ENCODE measurements at places on chromosomes 11 and 22. TPM values are rescaled to one million over a fixed set of nuclear protein-coding genes. Genes with fewer than 3 reads are reported as not detected.

GRAP2 gene
- total RNA-seq, result 94.1 TPM

FGF4 gene
- total RNA-seq, result not detected

PARVA gene
- total RNA-seq, result 0.21 TPM

SCN2B gene
- total RNA-seq, result not detected

OR10A6 gene
- not detected for total RNA-seq

CPT1B gene
- total RNA-seq, result 7.2 TPM

SPA17 gene
- 1.7 TPM for total RNA-seq

TYR gene
- not detected for total RNA-seq

POU2AF2 gene
- not detected for total RNA-seq

SAA2 gene
- 0.63 TPM for total RNA-seq

OR4S1 gene
- not detected for total RNA-seq

BIRC3 gene
- 228 TPM for total RNA-seq

POLR2F gene
- 8.4 TPM for total RNA-seq

PDE2A gene
- 3.7 TPM for total RNA-seq

CHST1 gene
- total RNA-seq, result not detected

LTBP3 gene
- 25.6 TPM for total RNA-seq

CADM1 gene
- 4.2 TPM for total RNA-seq

OR10G4 gene
- not detected for total RNA-seq

PRSS23 gene
- 8.3 TPM for total RNA-seq

DEUP1 gene
- not detected for total RNA-seq

C11orf52 gene
- not detected for total RNA-seq

PSMC3 gene
- 48.7 TPM for total RNA-seq

MACROD1 gene
- total RNA-seq, result 4.0 TPM

Measured in mononuclear cell (primary cell).